Hypothalamus (tissue), 51 donors: ENCODE measurements at places on chromosomes 13 and 19.

GRCh38 chr13:71492346-71492871, 374.6 kb downstream of the DACH1 start:
- DNase-seq: no peak

DNA sequence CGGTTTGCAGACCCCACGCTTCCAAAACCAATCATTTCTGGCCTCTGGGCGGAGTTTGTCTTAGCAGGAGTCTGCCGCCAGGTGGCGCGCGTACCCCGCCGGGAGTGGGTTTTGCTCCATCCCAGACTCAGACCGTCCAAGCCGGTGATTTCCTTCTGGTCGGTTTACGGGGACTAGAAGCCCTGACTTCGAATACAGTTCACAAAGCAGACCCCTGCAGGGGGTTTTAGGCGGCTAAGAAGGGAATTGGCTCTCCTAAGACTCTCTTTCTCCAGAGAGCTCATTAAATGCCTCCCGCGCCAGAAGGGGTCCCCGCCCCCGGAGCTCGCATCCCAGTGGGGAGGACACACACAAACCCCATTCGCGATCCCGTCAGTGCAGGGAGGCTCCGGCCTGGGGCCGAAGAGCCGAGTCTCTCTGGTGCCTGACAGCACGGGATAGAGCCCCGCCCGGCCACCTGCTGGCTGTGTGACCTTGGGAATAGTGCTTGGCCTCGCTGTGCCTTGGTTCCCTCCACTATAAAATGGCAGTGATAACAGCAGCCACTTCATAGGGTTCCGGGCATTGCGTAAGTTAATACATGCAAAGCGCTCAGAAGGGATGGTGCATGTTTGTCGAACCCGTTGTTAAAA, 8.6 kb upstream of the NUP62 start:
- peak; percentile 67 for DNase-seq

DNA sequence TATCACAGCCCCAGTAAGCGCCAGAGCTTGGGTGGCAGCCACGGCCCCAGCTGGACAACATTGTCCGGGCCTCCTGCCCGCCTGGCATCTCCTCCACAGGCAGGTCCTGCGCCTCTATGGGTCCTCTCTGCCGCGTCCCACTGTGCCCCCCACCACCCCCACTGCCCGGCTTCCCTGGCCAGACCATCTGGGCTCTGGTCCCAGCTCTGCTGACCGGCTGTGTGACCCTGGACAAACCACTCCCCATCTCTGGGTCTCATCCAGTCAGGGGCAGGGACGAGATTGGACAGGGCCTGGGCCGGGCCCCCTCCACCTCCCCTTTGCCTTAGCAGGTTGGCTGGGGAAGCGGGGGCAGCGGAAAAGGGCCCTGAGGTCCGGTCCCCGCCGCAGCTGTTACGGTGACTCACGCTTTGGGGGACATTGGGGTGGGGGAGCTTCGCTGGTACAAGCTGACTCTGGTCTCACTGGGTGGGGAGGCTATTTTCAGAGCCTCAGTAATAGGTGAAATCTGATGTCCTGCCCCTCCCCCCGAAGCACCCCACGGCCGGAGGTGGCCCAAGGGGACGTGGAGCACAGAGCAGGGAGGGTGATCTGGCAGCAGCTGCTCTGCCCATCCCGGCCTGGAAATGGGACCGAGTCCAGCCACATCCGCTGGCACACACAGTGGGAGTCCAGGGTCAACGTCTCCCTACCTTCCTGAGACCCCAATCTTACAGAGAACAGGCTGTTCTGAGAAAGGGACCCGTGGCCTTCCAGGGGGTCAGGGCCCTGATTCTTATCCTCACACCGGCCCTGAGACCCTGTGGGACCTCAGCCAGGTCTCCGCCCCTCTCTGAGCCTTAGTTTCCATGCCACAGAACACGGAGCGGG, 9.1 kb downstream of the NFIC start:
- peak; percentile 54 for DNase-seq

GRCh38 chr13:21115231-21115630, 53.8 kb upstream of the LATS2 start:
- DNase-seq: no peak

GRCh38 chr13:45328661-45329111, 12.3 kb downstream of the TPT1 start:
- DNase-seq: no peak
